Anterior cingulate cortex (tissue), 58 donors: ENCODE measurements at places on chromosomes 6 and 20.

GRCh38 chr20:64131406-64131805 is 24.0 kb upstream of the NPBWR2 start:
- DNase-seq, result no peak

GRCh38 chr6:15250187-15251168 is 4.6 kb downstream of the JARID2 start:
- no peak for DNase-seq

- no peak for DNase-seq
Observed at GRCh38 chr6:25250878-25251277, 28.3 kb upstream of the CARMIL1 start.

GRCh38 chr6:118752803-118753202 is 101.4 kb upstream of the CEP85L start:
- no peak for DNase-seq

GRCh38 chr6:65719101-65719500 is 12.1 kb upstream of the EYS start:
- DNase-seq, result no peak

DNA sequence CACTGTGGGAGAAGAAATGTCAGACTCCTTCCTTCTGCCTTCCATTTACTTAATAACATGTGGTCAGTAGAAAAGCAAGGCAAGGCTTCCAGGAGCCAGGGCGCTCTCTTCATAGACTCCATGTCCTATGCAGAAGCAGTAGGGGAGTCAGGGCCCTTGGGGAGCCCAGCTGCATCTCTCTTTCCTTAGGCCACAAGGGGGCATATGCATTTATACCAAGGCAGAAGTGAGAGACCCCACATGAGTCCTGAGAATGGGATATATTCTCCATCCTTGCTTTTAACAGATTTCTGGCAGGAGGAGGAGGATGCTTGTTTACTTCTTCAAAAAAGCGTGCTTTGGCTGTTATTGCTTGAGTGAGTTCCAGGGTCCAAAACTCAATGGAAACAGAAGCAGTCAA is 198.5 kb downstream of the HIVEP2 start:
- no peak for DNase-seq

DNA sequence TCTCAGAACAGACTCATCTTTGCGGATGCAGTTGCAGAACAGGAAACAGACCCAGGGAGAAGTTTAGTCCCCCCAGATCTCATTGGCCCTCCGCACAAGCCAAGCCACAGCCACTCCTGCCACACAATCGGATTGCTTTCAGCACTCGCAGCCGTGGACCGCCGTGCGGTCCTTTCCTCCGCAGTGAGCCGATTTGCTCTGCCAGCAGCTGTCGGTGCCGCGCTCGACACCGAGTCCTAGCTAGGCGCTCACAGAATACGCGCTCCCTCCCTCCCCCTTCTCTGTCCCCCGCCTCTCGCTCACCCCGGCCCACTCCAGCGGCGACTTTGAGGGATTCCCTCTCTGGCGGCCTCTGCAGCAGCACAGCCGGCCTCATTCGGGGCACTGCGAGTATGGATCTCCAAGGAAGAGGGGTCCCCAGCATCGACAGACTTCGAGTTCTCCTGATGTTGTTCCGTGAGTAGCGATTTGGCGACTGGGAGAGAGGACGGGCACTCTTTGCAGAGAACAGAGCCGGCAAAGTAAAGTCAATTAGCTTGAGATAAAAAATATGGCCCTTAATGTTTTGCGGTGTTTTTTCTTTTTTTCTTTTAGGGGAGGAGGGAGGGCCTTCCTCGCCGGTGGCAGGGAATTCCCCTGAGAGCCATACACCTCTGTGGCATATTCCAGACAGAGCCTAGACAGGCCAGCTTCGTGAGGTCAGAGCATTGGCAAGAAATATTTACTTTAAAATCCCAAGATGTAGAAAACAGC is at the start of gene LAMP5:
TSS of gene LAMP5 (plus strand) at position 130 of the 753 bp plus-strand sequence. CDS start at position 393, 263 bp downstream.
- peak; percentile 12 for DNase-seq

GRCh38 chr6:490251-491037 is 98.9 kb downstream of the IRF4 start:
- no peak for DNase-seq

GRCh38 chr20:15637546-15637945 is 935.7 kb downstream of the KIF16B start:
- no peak for DNase-seq

DNA sequence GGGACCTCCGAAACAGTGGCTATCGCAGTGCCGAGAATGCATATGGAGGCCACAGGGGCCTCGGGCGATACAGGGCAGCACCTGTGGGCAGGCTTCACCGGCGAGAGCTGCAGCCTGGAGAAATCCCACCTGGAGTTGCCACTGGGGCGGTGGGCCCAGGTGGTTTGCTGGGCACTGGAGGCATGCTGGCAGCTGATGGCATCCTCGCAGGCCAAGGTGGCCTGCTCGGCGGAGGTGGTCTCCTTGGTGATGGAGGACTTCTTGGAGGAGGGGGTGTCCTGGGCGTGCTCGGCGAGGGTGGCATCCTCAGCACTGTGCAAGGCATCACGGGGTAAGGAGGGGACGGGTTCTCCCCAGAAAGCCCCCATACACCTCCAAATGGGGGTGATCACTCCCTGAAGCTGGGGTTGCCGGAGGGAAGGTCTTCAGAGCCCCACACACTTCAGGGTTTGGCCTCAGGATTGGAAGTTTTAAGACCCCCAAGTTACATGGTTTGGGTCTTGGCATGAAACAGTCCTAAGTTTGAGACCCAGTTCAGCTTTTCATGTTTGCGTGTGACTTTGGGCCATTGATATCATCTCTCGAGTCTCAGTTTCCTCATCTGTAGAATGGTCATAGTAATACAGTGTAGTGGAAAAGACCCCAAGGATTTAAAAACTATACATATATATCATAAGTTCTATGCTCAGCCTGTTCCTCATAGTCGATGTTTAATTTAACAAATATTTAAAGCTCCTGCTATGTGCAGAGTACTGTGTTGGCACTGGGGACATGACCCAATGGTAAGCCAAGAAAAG is 4.3 kb downstream of the BPIFB4 start:
- no peak for DNase-seq

DNA sequence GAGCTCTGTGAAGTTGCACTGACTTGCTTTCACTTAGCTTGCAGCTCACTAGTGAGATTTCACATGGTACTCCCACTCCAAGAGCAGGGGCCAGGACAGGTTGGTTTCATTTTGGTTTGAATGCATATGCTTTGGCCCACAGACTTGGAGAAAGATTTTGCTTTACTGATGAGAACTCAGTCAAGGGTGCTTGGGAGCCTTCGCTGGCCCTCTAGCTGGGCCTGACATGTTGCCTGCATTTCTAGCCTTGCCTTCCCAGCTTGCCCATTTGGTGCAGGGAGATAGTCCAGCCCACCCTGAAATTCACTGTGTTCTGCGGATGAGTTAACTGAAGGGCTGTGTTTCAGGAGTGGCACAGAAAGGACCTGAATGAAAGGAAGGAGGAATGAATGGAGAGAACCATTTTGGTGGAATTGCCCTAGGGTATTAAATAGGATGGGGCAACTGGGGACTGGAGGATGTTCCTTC is 1.9 kb downstream of the SGK1 start:
- DNase-seq, result peak; percentile 45

DNA sequence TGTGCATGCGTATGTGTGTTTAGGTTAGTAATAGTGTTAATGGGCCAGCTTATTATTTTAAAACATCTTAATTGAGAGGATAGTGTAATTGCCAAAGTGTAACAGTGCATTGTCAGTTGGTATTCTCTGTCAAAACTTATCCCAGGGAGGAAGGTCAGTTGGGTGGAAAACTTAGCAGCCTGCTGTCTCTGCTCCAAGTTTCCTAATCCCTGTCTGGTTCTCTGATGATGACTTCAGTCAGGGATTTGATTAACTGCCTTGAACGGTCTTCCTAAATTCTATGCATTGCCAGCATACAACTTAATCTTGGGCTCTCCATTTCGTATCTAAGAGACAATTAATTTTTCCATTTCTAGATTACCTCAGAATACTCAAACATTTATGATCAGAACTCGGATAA is 51.1 kb downstream of the L3MBTL3 start:
- DNase-seq, result no peak

GRCh38 chr6:90028995-90029635 is 134.8 kb downstream of the GJA10 start:
- no peak for DNase-seq

DNA sequence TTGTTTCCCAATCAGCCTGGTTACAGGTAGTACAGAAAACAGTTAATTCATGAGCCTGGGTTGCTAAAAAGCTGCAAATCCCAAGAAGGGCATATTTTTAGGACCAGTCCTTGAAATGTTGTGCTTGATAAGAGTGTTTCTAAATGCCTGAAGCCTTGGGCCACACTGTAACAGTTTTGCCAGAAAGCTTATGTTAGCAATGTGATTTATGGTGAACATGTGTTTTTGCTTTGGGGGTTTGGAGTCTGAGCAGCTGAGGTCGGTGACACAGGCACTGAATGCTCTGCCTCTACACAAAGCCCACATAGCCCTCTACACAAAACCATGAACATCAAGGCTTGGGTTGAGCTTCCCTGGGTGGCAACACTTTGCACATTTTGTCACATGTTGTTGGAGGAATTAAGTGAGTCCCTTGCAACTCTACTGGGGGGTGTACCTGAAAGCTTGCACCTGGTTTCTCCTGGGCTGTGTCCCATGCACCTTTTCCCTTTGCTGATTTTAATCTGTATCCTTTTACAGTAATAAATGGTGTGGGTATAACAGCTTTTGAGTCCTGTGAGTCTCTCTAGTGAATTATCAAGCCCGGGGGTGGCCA is 22.2 kb downstream of the AHI1 start:
- no peak for DNase-seq

GRCh38 chr20:60694763-60695162 is 557.3 kb upstream of the CDH4 start:
- DNase-seq, result no peak

DNA sequence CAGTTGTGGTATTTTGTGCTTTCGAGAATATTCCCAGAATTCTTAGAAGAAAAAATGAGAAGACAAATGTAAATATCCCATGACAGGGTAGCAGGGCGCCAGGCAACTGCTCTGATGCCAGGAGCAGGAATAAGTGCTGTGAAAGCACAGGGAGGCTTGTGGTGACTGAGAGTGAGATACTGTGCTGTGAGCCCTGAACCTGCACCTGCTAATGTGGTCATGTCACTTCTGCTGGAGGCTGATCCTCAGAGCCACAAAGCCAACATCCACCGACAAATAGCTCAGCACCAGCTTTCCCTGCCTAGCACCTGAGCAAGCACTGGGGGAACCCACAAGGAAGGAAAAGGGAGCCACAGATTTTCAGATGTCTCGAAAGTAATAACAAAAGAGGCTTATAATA is 368.6 kb upstream of the CDH4 start:
- DNase-seq, result no peak

- DNase-seq, result no peak
Observed at GRCh38 chr6:1296542-1296941, 15.4 kb upstream of the FOXQ1 start.

DNA sequence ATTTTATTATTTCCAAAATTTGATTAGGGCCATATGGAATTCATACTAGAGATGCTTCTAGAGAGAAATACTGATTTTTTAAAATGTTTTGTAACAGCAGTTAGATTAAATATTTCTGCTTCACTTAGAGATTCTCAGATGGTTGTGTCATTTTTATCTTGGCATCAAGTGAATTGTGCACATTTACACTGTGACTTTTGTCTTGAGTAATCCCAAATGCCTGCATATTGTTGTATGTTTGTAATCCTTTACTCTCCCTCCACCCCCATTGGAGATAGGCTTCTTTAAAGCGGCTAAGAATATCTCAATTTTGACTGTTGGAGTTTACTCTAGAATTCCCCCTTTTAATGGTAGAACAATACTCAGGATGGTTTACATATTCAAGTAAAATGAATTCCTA is 19.0 kb downstream of the STX16 start:
- no peak for DNase-seq

DNA sequence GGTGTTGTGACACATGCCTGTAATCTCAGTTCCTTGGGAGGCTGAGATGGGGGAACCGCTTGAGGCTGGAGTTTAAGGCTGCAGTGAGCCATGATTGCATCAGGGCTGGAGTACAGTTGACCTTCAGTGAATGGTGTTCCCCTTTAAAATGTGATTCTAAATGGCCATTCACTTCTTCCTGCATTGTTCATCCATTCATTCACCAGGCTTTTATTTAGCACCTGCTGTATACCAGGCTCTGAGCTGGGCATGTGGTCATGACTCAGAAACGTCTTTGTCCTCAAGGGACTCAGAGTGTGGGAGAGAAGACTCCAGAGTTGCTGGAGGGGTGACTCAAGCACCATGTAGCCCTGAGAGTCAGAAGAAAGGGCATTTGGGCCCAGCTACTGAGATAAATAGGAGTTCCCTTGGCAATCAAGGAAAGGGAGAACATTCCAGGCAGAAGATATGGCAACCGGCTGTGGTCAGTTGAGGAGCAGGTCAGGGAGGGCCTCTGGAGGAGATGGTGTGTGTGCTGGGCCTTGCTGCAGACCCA is 101.1 kb downstream of the DLGAP4 start:
- DNase-seq, result no peak

GRCh38 chr6:157741948-157742556 is 81.0 kb upstream of the SNX9 start:
- no peak for DNase-seq
